NCI-H526 (cell line): ENCODE measurements at places on chromosomes 3 and 15.
A peak's percentile ranks its signal among the peaks of the same experiment; 100 is the strongest.

GRCh38 chr3:36763850-36764703 lies at the start of gene DCLK3:
TSS of gene DCLK3 (minus strand) at chr3:36764553. CDS start at chr3:36764263, 290 bp downstream.
- peak; percentile 43 for DNase-seq

- no peak for DNase-seq
Measured at GRCh38 chr3:4695846-4696245, 202.7 kb downstream of the ITPR1 start.

GRCh38 chr15:69749797-69750196 lies 297.2 kb downstream of the RPLP1 start:
- DNase-seq, result no peak

- no peak for DNase-seq
Measured at GRCh38 chr3:126873416-126873815, 109.5 kb upstream of the PLXNA1 start.

DNA sequence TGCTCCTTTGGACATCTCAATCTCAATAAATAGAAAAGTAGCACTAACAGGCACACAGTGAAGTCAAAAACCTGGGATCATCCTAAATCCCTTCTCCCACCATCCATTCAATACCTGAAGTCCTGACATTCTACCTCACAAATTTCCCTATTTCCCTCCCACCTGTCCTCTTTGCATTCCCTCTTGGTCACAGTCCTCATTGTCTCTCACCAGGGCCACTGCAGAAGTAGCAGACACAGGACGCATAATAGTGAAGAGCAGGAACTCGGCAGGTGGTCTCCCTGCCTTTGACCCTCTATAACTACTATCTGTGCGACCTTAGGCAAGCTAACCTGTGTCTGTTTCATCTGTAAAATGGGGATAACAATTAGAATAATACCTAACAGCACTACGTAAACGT lies 2.3 kb downstream of the THOC7 start:
- no peak for DNase-seq

GRCh38 chr3:102715030-102715697 lies 280.3 kb downstream of the ZPLD1 start:
- DNase-seq, result no peak

GRCh38 chr3:183536238-183536880 lies 19.1 kb downstream of the KLHL6 start:
- no peak for DNase-seq

DNA sequence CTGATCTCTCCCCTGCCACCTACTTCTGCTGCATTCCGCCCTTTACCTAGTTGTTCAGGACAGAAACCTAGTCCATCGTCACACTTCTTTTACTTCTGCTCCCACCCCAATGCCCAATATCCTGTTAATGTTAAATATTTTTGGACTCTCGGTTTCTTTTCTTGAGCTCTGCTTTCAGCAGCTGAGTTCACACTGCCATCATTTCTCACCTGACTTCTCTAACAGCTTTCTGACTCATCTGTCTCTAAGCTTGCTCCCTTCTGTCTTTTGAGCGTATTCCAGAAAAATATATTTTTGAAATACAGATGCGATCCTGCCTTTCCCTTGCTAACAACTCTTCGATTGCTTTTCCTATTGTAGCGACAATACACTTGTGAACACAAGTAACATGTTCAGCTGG lies 183.4 kb downstream of the KLHL25 start:
- no peak for DNase-seq

GRCh38 chr3:106343811-106344210 lies 475.0 kb upstream of the CBLB start:
- DNase-seq, result no peak

DNA sequence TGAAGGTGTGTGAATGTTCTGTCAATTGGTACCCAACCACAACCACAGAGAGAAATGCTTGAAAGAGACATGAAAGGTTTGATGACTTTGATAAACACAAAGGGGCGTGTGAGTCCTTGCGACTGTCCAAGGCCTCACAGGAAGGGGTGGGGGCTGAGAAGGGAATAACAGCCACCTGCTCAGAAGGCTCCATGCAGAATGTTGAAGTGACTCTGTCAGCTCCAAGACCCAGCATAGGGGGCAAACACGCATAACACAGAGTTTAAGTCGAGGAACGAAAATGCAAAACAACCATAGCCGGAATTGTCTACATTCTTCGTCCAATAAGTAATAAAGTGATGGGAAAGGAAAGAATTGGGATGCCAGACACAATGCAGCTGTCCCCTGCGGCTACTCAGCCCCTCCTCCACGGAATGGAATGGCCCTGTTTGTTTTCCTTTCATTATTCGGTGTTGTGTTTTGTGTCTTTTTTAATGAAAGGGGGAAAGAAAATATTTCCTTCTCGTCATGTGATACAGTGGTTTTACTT lies 19.9 kb downstream of the TMEM212 start:
- DNase-seq, result no peak

GRCh38 chr15:41734079-41734478 lies 40.2 kb upstream of the MAPKBP1 start:
- no peak for DNase-seq

DNA sequence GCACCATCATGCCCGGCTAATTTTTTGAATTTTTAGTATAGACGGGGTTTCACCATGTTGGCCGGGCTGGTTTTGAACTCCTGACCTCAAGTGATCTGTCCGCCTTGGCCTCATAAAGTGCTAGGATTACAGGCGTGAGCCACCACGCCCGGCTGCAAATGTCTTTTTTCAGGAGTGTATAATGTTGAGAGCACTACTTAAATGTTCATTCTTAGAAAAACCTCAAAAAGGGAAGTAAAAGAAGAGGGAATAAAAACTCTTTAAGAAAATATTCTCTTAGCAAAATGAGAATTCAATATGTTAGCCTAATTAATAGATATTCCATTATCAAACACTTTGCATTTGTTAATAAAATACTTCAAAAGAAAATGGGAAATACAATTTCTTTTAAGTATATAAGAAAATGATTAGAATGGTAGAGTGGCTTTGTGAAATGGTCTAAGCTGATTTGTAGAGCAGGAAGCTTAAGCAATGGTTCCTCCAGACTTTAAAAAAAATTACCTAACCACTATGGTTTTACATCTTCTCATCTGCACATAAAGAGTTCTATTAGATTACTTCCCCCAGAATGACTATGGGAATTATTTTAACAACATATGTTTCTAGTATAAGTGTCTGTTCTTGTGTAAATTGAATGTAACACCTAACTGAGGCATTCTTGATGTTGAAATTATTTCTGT lies 226.7 kb upstream of the ALCAM start:
- DNase-seq, result no peak

- DNase-seq, result no peak
Measured at GRCh38 chr3:105835606-105836005, 33.2 kb downstream of the CBLB start.

GRCh38 chr3:2655229-2655701 lies 454.9 kb downstream of the IL5RA start:
- no peak for DNase-seq

DNA sequence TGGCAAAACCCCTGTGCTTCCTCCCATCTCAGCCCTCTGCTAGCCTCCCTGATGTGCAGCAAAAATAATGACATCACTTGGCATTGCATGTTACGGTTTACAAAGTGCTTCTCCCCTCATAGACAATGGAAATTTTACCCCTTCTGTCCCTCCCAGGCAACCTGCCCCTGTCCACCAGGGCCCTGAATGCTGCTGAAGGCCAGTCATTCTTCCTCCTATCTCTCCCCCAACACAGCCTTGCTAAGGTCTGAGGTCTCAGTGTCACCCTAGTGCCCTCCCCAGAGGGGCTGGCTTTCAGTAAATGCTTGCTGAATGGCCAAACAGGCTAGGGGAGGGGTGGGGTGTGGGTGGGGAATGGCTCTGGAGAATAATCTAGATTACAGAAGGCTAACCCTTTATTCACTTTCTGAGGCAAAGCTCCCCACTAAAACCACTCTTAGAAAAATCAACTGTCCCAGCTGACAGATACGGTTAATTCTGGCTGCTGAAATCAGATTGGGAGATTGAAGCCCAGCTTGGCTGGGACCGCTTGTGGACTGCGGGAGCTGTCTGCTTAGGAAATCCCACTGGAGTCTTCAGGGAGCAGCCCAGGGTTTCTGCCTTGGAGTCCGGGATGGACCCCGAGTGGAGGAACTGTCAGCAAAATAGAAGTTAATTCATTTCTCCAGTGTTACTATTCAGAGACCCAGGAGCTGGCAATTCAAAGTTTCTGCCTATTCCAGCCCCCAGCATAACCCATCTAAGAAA lies 22.9 kb downstream of the ANP32A start:
- no peak for DNase-seq

DNA sequence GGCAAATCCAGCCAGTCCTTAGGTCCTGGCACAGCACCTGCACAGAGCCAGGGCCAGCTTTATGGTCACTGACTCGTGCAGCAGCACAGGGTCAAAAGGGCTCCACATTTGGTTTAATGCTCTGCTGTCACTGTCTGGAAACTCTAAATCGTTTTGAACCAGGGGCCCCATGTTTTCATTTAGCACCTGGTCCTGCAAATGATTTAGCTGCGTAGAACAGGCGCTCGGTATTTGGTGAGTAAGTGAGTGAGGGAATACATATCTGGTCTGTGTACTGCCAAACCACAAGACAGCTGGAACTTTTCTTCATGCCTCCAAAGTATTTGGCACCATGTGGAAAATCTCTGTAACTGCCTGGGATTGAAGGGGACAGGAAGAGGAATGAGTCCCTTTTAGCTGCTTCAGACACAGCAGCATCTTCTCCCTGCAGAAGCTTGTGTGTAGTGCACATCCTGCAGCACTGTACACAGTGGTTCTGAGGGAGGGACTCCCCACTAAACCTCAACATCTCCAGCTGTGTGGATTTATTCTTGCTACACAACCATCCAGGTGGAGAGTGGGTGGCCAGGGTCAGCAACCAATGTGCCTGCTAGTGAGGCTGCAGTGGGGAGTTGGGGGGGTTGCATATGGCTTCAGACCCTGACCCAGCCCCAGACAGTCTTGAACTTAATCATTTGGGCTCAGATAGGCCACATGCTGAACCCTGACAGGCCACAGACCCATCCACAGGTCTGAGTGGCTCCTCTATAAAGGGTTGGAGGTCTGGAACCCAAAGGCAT lies 1.1 kb downstream of the SH2D7 start:
- no peak for DNase-seq

GRCh38 chr3:176159796-176160195 lies 1037.5 kb downstream of the TBL1XR1 start:
- no peak for DNase-seq

DNA sequence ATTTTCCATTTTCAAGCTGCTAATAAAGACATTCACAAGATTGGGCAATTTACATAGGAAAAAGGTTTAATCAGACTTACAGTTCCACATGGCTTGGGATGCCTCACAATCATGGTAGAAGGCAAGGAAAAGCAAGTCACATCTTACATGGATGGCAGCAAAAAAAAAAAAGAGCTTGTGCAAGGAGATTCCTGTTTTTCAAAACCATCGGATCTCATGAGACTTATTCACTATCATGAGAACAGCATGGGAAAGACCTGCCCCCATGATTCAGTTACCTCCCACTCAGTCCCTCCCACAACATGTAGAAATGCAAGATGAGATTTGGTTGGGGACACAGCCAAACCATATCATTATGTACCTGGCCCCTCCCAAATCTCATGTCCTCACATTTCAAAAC lies 202.0 kb downstream of the FNDC3B start:
- no peak for DNase-seq

GRCh38 chr3:57151749-57152148 lies 13.4 kb downstream of the IL17RD start:
- no peak for DNase-seq

DNA sequence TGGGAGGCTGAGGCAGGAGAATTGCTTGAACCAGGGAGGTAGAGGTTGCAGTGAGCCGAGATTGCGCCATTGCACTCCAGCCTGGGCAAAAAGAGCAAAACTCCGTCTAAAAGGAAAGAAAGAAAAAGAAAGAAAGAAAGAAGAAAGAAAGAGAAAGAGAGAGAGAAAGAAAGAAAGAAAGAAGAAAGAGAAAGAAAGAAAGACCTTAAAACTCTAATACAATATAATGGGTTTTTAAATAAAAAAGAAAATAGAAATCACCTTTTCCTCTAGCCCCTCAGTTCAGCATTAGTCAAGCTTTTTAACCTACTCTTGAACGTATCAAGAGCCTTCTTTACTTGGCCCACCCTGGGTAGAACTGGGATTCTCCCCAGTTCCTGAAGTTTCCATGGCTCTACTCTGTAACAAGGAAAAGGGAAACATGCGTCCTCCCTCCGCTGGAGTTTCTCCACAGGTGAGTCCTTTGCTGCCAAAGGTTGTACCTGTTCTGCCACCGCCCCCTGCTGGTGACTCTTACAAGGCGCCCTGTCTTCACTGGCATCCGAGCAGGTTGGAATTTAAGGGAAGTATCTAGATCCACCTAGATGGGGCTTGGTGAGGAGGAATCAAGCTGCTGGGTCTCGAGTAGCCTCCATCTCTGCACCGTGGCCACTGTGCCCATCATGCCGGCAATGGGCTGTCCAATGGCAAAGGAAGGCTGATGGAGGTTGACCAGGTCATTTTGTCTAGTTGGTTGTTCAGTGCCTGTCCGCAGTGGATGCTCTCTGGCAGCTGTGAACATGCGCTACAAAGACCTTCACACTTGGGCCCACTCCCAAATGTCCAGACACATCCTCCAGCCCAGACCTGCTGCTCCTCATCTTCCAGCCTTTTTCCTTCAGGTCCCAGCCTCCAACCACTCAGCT lies 20.6 kb upstream of the EPHB3 start:
- peak; percentile 78 for DNase-seq

GRCh38 chr3:188539037-188539436 lies 385.1 kb downstream of the LPP start:
- no peak for DNase-seq

DNA sequence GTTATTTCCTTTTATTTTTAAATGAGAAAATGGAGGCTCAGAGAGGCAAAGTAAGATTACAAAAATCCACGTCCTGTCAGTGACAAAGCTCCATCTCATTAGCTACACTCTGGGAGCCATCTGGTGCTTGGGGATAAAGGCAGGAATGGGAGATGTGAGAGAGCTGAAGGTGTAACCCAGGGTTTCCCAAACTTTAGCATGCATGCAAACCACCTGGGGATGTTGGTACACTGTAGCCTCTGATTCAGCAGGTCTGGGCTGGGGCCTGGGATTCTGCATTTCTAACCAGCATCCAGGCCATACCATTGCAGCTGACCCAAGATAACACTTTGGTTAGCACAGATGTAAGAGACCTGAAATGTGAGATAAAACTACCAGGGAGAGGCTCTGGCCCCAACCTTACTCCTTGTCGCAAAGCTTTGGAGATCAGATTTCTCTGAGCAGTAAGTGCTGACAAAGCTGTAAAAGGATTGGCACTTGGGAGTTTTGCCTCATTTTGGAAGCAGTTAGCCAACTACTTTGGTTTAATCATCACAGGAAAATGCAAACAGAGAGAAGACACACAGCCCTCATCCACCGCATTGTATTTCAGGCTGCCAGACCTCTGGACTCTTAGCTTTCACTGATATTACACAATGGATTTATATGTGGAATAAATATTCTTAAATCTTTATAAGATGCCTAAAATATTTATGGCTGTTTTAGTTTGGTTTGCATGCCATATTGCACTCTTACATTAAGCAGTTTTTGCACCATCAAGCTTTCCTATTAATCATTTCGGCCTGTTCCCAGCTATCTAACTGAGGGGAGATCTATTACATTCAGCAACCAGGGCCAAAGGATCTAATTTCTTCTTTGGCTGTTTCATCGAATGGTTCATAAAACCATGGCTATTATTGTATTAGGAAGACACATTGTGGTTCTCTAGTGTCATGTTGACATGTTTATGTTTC lies 263.0 kb downstream of the EBLN2 start:
- DNase-seq, result peak; percentile 19
